ENCODE measurements at places on chromosomes 2 and 18.

- no peak for DNase-seq
These were observed 129.8 kb downstream of the CTIF start for GRCh38 chr18:48668466-48669179.

- peak; percentile 44 for DNase-seq
These were observed 138.8 kb upstream of the SATB2 start for GRCh38 chr2:199596549-199596948.

- DNase-seq: peak; percentile 19
These were observed 412.1 kb downstream of the TSN start for GRCh38 chr2:122167515-122167914.

DNA sequence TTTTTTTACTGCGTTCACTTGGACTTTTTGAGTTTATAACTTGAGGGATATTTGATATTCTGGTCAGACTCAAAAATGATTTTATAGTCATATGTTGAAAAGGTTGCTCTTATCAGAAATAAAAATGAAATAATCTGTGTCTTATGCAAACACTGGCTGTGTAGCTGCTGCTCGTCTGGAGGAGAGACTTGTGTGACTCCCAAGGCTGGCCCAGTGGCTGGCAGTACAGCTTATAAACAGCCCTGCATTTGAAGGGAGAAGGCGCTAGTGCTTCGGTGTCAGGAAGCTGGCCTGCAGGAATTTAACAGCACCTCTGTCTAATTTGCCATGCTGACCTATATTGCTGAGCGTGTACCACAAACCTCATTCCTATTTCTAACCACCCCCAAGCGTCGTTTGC is 74.5 kb downstream of the ASAP2 start:
- no peak for DNase-seq

- no peak for DNase-seq
These were observed 192.1 kb downstream of the MBD2 start for GRCh38 chr18:54032412-54032811.

DNA sequence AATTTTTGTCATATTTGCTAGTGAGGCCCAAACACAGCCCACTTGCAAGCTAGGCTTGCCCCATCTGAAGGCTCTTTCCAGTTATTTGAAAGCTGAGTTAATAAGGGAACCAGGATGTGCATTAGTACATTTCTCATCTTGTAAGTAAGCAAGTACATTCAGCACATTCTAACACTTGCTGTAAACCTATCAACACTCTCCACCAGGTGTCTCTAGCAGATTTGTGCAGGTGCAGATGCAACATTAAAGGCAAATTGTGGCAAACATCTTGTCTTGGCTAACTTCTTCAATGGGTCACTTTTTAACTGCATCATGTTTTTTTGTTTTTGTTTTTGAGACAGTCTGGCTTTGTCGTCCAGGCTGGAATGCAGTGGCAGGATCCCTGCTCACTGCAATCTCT is 25.3 kb upstream of the MFSD6 start:
- peak; percentile 68 for DNase-seq
